ENCODE measurements at places on chromosomes 2 and 18.

- DNase-seq, result no peak
Measured at GRCh38 chr18:36194600-36195315, 7.5 kb downstream of the MOCOS start.

GRCh38 chr2:224816816-224817215 is 100.7 kb upstream of the CCDC195 start:
- peak; percentile 23 for DNase-seq

DNA sequence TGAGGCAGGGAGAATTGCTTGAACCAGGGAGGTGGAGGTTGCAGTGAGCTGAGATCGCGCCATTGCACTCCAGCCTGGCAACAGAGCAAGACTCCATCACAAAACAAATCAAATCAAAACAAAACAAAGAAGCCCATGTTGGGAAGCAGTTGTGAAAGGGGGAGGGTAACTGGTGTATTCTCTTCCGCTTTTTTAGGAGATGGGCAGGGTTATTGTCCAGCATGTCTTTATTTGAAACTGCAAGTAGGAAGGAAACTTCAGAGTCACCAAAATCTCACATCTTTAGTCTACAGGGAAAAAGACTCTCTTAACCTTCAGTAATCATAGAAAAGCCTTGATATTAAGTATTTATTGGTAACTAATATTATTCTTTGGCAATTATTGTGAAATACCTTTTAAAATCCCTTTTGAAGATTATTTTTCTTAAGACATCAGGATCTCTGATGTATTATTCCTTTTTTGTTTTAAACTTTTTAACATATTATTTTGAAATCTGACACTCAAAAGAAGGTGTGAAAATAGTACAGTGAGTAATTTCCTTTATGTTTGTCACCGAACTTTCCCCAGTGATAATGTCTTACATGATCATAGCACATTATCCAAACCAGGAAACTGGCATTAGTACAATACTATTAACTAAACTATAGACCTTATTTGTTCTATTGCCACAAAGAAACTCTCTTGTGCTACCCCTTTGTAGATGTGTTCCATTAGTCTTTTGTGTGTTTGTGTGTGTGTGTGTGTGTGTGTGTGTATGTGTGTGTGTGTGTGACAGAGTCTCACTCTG is 84.3 kb upstream of the LTBP1 start:
- DNase-seq, result no peak

GRCh38 chr2:203340791-203341487 is 12.7 kb downstream of the ABI2 start:
- peak; percentile 84 for DNase-seq

DNA sequence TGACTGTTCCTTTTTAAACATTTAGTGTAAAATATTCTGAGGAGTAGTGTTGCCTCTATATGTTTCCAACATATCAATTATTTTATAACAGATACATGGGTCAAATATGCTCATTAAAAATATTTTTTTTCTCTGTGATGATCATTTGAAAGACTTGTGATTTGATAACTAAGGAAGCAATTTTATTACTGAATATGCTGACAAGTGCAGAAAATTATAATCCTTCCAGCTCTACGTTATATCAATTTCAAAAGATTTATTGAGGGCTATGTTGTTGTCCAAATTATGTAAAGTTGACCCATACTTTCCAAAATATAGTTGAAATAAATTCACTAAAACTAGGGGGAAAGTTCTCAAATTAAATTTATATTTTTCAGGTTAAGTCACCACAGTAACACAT is 290.6 kb downstream of the NYAP2 start:
- no peak for DNase-seq

GRCh38 chr2:65320042-65320725 is 92.6 kb downstream of the ACTR2 start:
- peak; percentile 62 for DNase-seq

DNA sequence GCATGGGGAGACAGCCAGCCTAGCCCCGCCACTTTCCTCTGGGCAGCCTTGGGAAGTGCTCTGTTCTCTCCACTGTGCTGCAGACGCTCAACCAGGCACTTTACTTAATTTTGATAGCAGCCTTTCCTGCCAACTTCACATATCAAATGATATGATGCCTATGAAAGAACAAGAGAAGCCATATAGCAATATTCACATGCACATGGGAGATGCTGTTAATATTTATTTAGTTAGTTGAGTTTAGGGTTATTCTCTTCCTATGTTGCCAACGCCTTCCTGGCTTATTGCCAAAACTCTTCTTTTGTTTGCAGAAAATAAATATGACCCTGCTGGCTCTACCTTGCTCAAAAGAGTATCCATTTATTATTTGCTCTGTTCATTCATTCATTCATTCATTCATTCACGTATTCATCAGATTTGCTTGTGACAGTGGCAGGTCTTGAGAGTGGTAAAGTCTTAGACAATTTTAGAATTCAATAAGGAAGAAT is 99.3 kb downstream of the GATA6 start:
- no peak for DNase-seq

DNA sequence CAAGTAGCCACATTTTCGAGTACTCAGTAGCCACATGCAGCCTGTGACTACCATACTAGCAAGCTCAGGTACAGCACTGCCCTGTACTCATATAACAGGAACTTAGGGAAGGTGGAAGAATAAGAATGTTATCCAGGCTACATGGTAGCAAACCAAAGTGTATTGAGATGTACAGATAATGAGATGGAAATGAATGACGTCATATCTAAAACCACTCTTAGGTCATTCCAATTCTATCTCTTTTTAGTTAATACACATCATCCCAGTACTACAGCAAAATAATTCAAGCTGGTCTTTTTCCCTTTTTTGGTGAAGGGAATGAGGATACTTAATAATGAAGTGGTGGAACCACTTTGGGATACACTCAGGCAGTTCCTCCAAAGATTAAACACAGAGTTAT is 38.7 kb downstream of the COLEC12 start:
- DNase-seq, result no peak

DNA sequence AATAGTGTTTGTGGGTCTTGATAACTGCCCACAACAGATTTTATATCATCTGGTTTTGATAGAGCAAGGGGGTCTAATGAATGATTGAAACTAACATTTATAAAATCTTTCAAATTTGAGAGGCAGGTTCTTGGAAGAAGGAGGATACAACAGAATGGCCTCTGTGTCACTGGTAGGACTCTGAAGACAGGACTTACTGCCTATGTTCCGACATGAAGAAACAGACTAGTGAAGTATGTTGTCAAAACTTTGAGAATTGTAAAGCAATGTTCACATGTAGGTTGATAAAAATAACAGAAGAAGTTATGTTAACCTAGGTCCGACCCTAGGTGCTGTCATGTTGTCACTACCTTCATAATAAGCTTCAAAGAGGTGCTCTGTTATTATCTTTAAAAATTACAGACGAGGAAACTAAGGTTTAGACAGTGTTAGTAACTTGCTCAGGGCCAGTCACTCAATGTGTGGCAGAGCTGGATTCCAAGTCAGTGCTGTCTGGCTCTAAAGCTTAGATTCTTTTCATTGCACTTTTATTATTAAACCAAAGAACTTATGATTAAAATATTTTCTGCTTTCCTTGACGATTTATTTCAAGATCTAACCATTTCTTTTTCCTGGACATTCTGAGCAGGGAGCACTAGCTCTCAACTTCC is 146.2 kb downstream of the RPIA start:
- no peak for DNase-seq

GRCh38 chr2:10930721-10931516 is 19.2 kb downstream of the KCNF1 start:
- DNase-seq, result no peak

- DNase-seq, result no peak
Measured at GRCh38 chr2:208542465-208543041, 136.0 kb downstream of the PTH2R start.

Measured in astrocyte of the cerebellum (primary cell).